Activated CD4-positive, alpha-beta T cell treated with anti-CD3 and anti-CD28 coated beads, Interleukin-2, amount 10 ng/mL, durations not matched to agents 7 days and 5 days (primary cell): ENCODE measurements at places on chromosomes 6 and 20.
A peak's percentile ranks its signal among the peaks of the same experiment; 100 is the strongest.

GRCh38 chr6:85464260-85464644 is 14.4 kb downstream of the NT5E start:
- peaks cover 2% of the 10 kb centered on the region for H3K36me3 ChIP-seq
- peaks cover 2% of the 10 kb centered on the region for H3K27me3 ChIP-seq
- peak; percentile 23 for DNase-seq

DNA sequence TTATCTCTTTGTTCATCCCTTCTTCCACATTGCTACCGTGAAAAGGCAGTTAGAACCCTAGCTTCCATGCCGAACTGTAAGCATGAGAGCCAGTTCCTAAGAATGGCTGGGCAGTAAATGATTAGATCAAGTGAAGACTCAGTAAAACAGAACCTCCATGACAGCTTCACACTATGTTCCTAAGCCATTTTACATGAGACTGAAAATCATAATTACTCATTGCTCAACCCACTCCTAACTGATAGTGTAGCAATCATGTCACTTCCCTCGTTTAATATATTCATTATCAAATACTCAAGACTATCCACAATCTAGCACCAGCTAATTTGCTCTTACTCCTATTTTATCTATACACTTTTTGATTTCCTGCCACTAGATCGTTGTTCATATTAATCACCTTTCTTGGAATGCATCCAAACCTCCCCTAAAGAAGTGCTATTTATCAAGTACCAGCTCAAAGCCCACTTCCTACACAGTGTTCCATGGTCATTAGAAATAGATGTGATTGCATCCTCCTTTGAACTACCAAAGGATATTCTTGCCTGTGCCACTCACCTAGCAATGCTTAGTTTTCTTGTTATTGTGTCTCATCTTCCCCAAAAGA is 6.0 kb downstream of the TMEM30A start:
- H3K27ac ChIP-seq = no peak overlapping the region
- H3K4me3 ChIP-seq = no peak overlapping the region
- H3K27me3 ChIP-seq = no peaks in the 10 kb centered on the region
- H3K4me1 ChIP-seq = peaks cover 54% of the 10 kb centered on the region

GRCh38 chr6:120056085-120056484 is 706.5 kb upstream of the MAN1A1 start:
- no peak overlapping the region for H3K4me3 ChIP-seq
- H3K36me3 ChIP-seq = no peaks in the 10 kb centered on the region
- H3K4me1 ChIP-seq = no peaks in the 10 kb centered on the region
- H3K27ac ChIP-seq = no peak overlapping the region

- H3K4me1 ChIP-seq = no peaks in the 10 kb centered on the region
- no peak overlapping the region for H3K4me3 ChIP-seq
- H3K27me3 ChIP-seq = no peaks in the 10 kb centered on the region
- H3K36me3 ChIP-seq = no peaks in the 10 kb centered on the region
- H3K27ac ChIP-seq = no peak overlapping the region
- no peak for DNase-seq
These were observed 230.3 kb downstream of the TFAP2A start for GRCh38 chr6:10184371-10185227.

DNA sequence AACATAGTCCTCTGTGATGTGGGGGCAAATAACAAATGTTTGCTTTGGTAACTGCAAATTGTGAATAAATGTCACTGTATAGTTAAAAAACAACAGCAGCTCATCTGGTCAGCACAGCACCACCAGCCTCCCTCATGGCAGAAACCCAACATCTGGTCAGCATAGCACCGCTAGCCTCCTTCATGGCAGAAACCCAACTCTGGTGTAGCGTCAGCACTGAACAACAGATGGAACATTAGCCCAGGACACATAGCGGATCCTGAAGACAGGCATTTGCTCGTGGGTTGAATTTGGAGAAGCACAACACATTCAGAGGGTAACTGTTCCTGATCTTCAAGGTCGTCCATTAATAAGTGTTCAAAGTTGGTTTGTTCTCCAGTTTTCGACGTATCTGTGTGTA is 265.9 kb downstream of the DLL1 start:
- no peak overlapping the region for H3K4me3 ChIP-seq
- no peak for DNase-seq
